ENCODE measurements at places on chromosomes 5 and 9. TPM values are rescaled to one million over a fixed set of nuclear protein-coding genes. Genes with fewer than 3 reads are reported as not detected.

DNA sequence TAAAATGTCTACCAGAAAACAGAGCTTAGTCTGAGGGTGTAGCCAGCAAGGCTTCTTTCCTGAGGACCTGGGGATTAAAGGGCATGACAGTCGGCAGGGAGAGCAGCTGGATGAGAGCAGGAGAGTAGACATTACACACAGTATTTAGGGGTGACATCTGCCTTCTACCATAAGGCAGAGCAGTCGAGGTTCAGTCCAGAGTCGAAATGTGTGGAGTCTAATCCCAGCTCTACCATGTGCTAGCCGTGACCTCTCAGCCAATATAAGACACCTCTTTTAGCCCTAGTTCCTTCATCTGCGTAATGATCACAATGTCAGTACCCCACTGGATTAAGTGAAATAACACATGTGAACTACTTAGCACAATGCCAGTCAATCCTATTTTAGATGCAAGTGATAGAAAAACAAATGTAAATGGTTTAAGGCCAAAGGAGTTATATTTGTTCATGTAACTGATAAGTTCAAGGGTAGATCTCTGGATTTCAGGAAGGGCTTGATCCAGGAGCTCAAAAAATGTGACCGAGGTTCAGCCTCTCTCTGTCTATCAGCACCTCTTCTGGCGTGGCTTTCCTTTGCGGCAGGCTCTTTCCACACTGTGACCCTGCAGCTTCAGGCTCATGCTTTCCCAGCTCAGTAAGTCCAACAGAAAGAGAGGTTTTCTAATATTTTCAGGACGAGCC, 16.2 kb upstream of the CPLX2 start:
- DNase-seq: no peak

- DNase-seq: no peak
Observed at GRCh38 chr9:95124582-95125367, 192.7 kb downstream of the FANCC start.

- no peak for DNase-seq
Observed at GRCh38 chr5:147743678-147744374, 38.7 kb downstream of the JAKMIP2 start.

CHMP5 gene
- total RNA-seq: 92.8 TPM

PCDHB5 gene
- 9.7 TPM for total RNA-seq

Data from occipital lobe (tissue), 3 donors.